ENCODE measurements at places on chromosomes 5 and 9.

DNA sequence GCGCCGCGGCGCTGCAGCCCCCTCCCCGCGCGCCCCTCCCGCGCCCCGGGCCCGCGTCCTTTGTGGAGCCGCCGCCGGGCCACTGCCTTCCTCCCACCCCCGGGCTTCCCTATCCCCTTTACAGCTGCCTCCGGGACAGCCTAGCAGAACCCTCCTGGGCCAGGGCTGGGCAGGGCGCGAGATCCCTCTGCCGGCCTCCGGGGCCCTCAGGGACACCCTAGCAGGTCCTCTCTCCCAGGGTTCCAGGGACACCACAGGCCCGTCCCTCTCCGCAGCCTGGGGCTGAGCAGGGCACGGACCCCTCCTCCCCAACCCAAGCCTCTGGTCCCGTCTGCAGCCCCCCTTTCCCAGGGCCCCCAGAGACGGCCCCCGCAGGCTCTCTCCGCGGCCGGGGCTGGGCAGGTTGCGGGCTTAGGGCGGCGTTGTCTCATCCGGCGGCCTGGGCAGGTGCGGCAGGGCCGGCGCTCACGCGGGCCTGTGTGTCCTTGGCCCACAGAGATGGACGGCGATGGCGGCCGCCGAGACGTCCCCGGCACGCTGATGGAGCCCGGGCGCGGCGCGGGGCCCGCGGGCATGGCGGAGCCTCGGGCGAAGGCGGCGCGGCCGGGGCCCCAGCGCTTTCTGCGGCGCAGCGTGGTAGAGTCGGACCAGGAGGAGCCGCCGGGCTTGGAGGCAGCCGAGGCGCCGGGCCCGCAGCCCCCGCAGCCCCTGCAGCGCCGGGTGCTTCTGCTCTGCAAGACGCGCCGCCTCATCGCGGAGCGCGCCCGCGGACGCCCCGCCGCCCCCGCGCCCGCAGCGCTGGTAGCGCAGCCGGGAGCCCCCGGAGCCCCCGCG, 710 bp downstream of the WNK2 start:
- no peak for DNase-seq

DNA sequence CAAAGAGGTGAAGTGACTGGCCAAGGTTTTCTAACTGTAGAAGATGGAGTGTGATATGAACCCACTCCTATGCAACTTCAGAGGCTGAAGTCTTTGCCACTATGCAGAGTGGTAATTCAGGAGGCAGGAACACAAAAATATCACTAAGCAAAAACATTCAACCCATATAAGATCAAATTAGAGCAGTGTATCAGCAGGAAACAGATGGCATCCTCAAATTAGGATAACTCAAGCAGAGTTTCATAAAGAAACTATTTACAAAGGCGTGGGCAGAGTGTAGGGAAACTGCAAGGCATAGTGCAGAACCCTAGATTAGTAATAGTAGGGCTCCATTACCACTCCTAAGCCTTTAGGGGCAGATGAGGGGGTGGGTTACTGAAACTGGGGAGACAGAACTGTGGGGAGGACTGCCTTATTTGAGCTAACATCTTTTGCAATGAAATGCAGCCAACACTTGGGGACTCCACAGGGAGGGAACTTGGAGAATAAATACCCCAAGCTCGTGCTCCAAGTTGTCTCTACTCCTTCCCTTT, 72.2 kb downstream of the PTTG1 start:
- no peak for DNase-seq

DNA sequence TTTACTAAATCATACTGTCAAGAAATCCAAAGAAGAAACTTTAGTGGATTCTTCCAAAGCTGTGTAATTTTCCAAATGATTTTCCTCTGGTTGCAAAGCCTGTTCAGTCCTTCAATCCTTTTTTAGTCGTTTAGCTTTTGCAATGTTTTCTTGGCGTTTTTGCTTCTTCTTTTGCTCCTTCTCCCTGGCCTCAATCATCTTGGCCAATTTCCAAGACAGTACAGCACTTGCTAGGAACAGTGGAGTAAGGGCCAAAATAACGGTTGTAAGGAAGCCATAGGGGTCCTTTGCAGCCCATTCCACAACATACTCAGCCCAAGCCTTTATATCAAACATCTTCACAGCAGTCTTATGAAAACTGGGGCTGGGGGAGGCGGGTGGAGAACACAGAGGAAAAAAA, 2.4 kb downstream of the SMIM15 start:
- no peak for DNase-seq

DNA sequence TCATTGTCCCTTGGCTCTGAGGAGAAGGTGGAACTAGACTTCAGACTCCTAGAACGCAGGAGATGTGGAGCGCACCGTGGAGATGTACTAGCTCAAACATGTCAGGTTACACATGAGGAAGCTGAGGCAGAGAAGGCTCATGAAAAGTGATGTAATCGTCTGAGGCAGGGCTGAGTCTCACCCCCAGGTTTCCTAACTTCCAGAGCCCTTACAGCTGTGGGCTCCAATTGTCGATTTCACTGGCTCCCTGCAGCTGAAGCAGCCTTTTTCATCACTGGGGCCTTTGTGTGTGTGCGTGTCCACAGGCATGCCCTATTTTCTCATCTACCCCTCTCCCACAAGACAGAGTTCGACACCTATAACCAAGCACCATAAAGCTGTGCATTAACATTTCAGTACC, 370.6 kb downstream of the NTRK2 start:
- no peak for DNase-seq

- peak; percentile 17 for DNase-seq
These were observed 48.6 kb downstream of the UGCG start for GRCh38 chr9:111945216-111945615.

GRCh38 chr9:84697042-84697441, 27.5 kb downstream of the NTRK2 start:
- no peak for DNase-seq

- DNase-seq, result no peak
These were observed 172.2 kb upstream of the SNX2 start for GRCh38 chr5:122602700-122603099.

- no peak for DNase-seq
These were observed 54.0 kb upstream of the SLIT3 start for GRCh38 chr5:169354921-169355320.

GRCh38 chr9:131387394-131387793, 6.5 kb upstream of the PRRC2B start:
- DNase-seq, result no peak

DNA sequence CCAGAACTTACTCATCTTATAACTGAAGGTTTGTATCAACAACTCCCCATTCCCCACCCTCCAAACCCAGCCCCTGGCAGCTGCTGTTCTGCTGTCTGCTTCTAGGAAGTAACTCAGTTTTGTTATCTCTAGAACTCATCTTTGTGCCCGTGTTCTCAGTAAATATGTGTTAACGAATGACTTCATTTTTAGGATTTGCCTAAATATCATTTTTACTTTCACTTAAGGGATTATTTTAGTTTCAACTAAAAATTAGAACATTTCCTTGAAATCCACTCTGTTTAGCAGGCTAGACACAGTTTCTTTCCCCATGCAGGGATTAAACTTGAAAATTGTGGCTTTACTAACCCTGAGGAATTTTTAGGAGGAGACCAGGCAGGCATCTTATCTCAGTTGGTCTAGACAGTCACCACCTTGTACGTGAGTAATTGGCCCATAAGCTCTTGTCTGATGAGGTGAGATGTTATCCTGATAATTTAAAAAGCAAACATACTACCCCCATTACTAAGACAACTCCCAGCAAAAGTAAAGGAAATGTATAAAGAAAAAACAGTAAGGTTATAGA, 68.2 kb upstream of the TNFAIP8 start:
- DNase-seq, result no peak

GRCh38 chr5:2132497-2132847, 249.7 kb upstream of the IRX4 start:
- no peak for DNase-seq

- DNase-seq, result no peak
These were observed 158.1 kb upstream of the VCAN start for GRCh38 chr5:83313436-83313835.

GRCh38 chr9:129221233-129221632, 43.2 kb upstream of the IER5L start:
- DNase-seq, result no peak

DNA sequence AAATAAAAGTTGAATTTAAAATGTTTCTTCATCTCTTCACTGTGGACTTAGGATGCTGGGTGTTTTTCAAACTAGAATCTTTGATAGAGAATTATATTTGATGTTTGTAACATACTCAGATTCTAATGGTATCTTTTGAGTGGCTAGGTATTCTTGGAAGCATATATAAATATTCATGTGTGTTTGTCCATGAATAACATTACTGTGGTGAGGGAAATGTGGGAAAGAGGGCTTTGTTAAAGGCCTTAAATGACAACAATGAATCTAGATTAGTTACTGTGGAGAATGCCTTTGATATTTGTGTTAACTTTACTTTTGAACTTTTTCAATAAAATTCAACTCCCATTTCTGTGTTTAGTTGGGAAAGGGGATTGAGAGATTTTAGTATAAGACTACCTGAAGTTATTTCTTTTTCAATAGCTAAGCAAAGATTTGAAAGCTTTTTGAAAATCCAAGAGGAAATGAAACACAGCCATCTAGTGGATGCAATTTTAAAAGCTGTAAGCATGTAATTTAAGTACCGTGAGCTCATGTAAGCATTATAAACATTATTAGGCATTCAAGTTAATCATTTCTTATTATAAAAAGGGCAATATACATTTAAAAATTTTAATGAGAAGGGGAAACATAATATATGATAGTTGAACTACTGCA, 69.6 kb downstream of the CCDC171 start:
- DNase-seq, result no peak

DNA sequence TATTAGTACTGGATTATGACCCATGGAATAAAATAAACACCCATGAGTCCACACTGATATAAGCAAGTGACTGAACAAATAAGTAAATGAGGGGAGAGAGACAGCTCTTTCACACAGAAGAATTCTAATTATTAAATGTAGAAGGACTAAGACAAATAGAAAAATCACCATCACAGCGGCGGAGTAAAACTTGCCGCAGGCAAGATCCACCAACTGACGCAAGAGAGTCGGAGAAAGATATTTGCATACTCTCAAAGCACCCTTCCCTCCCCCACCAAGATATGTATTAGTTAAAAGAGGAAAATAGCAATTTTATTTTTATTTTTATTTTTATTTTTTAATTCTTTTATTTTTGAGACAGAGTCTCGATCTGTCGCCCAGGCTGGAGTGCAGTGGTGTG, 14.6 kb upstream of the N4BP3 start:
- DNase-seq, result no peak

DNA sequence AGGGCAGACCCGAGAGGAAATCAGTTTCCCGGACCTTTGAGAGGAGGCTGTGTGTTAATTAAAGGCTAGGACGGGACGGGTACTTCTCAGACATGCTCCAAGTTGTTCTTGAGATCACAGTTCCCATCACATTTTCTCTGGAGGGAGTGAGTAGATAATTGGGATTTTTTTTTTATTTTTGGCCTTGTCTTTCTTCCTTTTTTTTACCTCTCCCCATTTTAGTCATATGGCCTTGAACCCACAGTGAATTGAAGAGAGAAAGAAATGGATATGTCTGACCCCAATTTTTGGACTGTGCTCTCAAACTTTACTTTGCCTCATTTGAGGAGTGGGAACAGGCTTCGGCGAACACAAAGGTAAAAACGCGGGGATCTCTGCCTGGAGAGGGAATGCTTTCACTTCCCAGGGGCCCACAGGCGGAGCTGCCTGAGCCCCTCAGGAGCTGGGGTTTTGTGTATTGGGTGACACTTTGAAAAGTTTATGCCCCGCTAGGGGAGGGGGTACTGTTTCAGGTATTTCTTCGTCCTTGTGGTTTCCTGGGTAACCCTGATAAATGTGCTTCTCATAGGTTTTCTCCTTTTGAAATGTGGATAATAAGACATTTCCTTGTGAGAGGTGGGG, 191.8 kb downstream of the CD180 start:
- DNase-seq, result no peak

DNA sequence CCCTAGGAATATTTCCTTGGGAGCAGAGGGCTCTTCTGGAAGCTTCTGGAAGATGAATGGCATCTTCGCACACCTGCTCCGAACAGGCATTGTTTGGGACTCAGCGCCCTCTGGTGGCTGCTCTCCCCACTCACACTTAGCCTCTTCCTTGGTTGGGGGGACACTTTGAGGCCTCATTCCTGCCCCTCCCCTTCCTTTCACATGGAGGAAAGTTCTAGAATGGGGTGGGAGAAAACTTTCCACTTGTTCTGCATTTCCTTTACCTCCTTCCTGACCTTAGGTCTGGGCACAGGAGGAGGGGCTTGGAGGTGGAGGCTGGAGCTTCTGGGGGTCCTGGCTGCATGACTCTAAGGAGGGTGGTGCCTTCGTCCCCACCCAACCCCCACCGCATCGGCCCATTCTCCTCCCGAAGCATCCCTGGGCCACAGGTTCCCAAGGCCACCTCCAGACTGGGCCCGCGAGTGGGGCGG, 19.3 kb upstream of the SMIM32 start:
- DNase-seq, result no peak

- no peak for DNase-seq
These were observed 22.4 kb downstream of the CCL28 start for GRCh38 chr5:43389679-43390329.

GRCh38 chr9:132486706-132487350, 76.8 kb downstream of the CFAP77 start:
- peak; percentile 22 for DNase-seq

GRCh38 chr5:83925955-83926337, 205.3 kb upstream of the HAPLN1 start:
- no peak for DNase-seq

DNA sequence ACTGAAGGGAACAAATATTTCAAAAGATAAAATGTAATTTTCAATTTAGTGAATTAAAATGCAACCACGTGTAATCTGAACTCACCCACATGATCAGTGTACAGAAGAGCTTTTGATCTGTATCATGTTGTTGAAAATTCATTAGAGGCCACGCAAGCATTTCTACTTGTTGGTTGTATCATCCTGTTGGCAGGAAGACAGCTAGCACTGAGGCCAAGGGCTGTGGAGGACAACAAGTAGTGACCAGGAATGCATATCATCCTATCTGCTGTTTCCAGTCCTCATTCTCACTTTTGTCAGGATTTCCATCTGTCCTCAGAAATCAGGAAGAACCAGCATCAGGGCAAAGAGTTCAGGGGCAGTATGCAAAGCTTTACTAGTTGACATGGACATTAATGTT, 29.9 kb upstream of the CKS2 start:
- DNase-seq, result no peak

DNA sequence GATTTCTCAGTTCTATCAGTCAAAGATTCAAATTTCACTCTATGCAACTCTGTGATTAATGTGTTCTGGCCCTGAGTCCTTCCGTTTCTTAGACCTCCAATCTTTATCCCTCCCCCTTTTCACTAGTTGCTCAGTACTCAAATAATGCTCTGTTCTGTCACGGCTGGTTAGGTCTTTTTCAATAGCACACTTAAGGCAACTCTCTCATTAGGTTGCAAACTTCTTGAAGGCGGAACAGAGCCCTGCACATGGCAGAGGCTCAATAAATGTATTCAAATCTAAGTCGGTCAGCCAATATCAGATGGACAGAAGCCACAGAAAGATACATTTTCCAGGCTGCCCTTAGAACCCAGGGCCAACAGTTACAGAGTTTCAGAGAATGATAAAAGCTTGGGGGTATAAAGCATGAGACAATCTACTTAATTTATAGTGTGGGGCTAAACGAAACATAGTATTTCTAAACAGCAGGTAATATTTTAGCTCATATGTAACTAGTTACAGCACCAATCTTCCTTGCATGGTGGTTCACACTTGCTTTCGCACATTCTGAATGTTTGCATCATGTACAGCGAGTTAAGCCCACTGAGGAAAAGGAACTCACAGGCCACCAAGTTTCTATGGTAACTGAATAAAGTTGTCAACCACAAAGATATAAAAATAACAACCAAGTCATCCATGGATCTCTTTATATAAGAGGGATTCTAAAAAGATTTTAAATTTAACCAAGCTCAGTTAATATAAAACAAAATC, 67.1 kb upstream of the GOLPH3 start:
- no peak for DNase-seq

All from activated CD4-positive, alpha-beta T cell treated with anti-CD3 and anti-CD28 coated beads, Interleukin-2, amount 50 U/mL, for 24 hours (primary cell).